Muscle of back (tissue), 13 donors: ENCODE measurements at places on chromosomes 16 and 17.

GRCh38 chr17:27635275-27635823, 4.4 kb downstream of the LGALS9 start:
- DNase-seq, result no peak

- DNase-seq, result no peak
Measured at GRCh38 chr16:74627506-74628220, 20.7 kb upstream of the GLG1 start.

DNA sequence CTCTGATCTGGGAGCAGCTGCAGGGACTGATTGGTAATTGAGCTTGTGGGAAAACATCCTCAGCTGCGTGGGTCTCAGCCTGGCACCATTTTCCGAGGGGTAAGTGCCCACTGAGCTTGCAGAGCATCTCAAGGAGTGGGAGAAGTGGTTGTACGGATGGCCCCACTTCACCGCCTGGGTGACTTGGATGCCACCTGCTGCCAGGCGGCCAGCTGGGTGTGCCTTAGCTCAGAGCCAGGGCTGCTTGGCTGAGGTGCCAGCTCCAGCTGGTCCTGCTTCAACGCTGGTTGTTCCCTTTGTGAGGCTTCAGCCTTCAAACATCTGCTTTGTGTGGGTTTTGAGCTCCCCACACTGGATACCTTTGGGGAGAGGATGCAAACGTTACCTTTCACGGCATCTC, 482.7 kb upstream of the EEF2KMT start:
- DNase-seq, result peak; percentile 23

DNA sequence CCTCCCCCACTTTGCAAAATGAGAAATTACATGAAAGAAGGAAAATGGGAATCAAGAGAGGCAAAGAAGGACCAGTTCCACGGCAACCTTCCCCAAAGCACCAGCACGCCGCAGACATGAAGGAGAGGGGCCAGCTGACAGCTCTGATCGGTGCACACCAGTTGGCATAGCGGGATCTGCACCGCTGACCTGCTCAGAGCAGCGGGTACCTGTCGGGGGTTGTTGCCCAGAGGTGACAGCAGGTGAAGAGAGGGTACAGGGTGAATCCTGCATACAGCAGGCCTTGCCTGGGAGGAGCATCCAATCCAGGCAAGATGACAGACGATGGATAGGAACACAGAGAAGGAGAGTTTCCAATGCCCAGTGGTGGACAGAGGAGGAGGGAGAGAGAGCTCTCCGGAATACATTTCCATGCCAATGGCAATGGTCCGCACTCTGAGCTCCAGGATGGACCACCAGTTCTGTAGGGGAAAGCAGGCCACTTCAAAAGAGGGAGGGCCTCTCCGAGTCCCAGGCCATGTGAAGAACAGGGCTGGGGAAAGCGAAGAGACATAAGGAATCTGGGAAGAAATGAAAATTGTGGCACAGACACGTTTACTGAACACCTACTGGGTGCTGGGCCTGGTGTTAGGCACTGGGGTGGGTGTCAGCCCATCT, 24.0 kb downstream of the CEP295NL start:
- DNase-seq, result no peak

DNA sequence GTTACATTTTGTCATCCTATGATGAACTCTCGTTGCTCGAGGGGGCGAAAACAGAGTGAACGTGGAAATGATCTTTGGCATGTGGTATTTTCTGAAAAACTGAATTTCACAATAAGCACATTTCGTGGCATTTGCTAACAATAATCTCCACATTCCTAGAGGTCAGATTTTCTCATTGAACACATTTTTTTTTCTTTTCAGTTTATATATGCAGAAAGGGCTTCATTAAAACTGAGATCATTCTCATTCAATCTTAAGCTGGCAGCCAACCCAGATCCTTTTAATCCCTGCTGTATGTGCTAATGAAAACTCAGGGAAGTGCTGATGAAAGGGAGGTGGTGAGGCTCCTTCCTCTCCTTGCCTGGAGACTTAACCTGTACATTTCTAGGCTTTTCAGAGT, 52.6 kb downstream of the PRKCA start:
- no peak for DNase-seq

- no peak for DNase-seq
Measured at GRCh38 chr16:71396594-71396993, 38.1 kb downstream of the CALB2 start.

GRCh38 chr17:52156576-52157570, 1.6 kb downstream of the CA10 start:
- DNase-seq, result no peak

DNA sequence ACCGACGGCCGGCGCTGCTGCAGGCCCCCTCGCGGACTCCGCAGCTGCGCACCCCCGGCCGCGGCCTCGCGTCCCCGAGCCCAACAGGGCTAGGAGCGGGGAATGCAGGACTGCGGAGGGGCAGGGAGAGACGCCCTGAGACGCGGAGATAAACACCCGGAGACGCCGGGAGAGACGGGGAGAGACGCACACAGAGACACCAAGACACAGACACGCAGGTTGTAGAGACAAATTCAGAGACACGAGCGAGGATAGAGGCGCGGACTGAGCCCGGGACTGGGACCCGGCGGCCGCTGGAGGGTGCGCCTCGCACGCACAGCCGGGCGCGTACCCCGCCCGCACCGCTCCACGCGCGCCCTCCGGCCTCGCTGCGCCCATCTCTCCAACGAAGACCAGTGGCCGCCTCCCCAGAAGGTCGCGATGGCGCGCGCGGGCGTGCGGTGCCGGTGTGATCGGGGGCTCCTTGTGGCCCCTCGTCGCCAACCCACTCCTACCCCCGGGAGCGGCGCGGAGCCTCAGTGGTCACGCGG, 902 bp downstream of the STAC2 start:
- DNase-seq, result no peak

GRCh38 chr17:62995377-62995885, 29.4 kb downstream of the TANC2 start:
- no peak for DNase-seq

DNA sequence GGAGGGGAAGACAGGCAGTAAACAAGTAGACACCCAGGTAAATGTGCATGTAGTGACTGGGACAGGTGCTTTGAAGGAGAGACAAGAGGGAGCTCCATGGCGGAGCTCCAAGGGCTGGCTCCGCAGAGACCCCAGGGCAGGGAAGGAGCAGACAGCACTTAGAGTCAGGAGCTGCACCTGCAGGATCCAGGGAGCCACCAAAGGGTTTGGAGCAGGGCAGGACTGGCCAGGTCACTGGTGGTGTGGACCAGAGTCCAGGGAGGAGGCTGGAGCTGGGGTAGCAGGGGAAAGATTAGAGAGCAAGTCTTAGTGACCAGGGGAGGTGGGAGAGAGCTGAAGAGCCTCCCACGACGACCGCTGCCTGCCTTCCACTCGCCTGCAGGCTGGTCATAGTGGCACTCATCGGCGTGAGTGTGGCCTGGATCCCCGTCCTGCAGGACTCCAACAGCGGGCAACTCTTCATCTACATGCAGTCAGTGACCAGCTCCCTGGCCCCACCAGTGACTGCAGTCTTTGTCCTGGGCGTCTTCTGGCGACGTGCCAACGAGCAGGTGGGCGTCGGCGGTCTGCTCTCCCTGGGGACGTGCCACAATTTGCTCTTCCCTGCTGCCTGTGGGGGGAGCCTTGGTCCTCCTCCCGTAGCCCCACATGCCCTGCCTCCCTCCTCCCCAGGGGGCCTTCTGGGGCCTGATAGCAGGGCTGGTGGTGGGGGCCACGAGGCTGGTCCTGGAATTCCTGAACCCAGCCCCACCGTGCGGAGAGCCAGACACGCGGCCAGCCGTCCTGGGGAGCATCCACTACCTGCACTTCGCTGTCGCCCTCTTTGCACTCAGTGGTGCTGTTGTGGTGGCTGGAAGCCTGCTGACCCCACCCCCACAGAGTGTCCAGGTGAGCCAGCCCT, 14.7 kb upstream of the FAM83G start:
- no peak for DNase-seq

GRCh38 chr16:77869997-77870813, 81.8 kb downstream of the VAT1L start:
- peak; percentile 55 for DNase-seq

- DNase-seq, result no peak
Measured at GRCh38 chr17:50102164-50102991, 7.2 kb downstream of the PDK2 start.

DNA sequence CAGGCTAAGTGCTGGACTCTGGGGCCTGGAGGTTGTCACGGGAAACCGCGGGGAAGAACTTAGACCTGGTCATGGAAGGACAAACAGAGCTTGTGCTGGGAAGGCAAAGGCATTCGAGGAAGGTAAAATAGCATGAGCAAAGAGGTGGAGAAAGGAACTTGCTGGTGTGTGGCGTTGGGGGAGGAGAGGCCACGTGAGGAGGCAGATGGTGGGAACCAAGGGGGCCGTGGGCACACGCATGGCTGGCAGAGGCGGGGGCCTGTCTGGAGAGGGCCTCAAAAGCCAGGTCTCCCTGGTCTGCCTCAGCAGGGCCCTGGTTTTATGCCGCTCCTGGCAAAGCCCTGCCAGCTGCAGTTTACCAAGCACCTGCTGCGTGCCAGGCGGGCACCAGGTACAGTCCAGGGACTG, 15.3 kb downstream of the CORO7 start:
- DNase-seq, result no peak

DNA sequence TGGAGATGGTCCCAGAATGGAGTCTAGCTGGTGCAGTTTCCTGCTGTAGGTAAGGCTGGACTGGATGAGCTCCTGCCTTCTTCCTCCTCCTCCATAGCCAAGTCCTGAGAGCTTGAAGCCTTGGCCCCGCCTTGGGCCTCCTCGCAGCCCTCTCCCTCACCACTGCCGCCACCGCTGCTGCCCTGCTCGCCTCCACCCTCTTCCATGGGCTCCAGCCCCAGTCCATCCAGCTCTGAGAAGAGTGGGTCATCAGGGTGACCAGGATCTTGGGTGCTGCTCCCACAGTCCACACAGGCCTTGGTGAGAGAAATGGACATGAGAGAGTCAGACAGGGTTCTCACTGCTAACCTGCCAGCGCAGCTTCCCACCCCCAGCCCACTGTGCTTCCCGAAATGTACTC, 11.2 kb downstream of the PER1 start:
- no peak for DNase-seq

DNA sequence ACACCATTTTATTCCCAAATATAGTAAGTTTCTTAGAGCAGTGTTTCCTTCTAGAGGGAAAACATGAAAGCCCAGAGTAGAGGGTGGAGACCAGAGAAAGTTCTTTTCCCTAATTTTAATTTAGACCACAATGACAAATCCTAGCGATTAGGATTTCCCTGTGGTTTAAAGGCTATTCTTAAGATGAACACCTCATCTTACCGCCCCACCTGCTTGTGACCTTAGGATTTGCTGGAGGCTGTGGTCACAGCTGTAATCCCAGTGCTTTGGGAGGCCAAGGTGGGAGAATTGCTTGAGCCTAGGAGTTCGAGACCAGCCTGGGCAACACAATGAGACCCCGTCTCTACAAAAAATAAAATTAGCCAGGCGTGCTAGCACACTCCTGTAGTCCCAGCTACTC, 51.1 kb downstream of the GPRC5B start:
- no peak for DNase-seq
